ENCODE measurements at places on chromosomes 2 and 18. TPM values are rescaled to one million over a fixed set of nuclear protein-coding genes. Genes with fewer than 3 reads are reported as not detected.

DNA sequence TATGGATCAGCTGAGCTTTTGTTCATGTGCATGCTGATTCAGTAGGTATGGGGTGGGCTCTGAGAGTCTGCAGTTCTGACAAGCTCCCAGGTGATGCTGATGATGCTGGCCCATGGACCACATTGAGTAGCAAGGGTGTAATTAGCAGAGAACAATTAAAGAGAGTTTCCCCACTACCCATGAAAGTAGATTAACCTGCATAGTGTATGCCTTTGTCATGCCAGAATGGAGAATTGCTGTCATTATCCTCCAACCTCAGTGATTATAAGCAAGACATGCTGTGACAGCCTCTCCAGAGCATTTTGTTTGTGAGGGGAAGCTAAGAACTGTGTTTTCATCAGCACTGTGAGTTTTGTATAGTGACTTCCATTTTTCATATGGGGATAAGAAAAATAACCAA, 59.5 kb upstream of the LYPD1 start:
- no peak for DNase-seq

The CDH19 gene
- polyA plus RNA-seq = not detected

The ASIC4 gene
- not detected for polyA plus RNA-seq

GRCh38 chr18:46046688-46047087, 25.4 kb downstream of the PSTPIP2 start:
- no peak for DNase-seq

DNA sequence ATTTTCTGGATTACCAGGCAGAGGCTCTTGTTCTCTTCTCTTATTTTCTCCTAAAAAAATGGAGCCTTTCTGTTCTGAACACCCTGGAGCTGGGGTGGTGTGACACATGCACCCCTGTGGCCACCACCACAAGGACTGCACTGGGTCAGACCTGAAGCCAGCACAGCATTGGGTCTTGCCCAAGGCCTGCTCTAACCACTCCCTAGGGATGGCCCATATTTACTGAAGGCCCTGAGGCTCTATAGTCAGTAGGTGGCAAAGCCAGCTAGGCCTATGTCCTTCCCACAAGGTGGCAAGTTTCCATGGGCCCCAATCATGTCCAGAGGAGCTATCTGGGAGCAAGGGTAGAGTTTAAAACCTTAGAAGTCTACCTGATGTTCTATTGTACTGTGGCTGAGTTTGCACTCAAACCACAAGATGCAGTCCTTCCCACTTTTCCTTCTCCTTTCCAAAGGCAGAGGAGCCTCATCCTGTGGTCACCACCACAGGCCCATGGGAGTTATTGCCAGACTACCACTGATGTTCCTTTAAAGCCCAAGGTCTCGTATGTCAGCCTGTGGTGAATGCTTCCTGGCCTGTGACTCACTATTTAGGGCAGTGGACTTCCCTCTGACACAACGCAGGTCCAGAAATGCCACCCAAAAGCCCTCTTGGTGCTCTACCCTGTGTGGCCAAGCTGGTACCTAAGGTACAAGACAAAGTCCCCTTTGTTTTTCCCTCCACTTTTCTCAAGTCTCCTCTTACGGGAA, 15.0 kb upstream of the FMNL2 start:
- DNase-seq = no peak

- DNase-seq = no peak
These were observed 91.4 kb upstream of the BCL2L11 start for GRCh38 chr2:111029181-111029927.

DNA sequence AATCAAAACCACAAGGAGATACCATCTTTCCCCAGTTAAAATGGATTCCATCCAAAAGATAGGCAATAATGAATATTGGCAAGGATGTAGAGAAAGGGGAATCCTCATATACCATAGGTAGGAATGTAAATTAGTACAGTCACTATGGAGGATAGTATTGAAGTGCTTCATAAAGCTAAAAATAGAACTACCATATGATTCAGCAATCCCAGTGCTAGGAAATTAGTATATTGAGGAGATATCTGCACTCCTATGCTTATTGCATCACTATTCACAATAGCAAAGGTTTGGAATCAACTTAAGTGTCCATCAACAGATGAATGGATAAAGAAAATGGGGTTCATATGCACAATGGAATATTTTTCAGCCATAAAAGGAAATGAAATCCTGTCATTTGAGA, 251.2 kb downstream of the ZNF804A start:
- no peak for DNase-seq

- no peak for DNase-seq
These were observed 12.6 kb downstream of the SPOPL start for GRCh38 chr2:138514173-138514572.

GRCh38 chr2:236975766-236976165, 109.9 kb upstream of the COPS8 start:
- DNase-seq = no peak

DNA sequence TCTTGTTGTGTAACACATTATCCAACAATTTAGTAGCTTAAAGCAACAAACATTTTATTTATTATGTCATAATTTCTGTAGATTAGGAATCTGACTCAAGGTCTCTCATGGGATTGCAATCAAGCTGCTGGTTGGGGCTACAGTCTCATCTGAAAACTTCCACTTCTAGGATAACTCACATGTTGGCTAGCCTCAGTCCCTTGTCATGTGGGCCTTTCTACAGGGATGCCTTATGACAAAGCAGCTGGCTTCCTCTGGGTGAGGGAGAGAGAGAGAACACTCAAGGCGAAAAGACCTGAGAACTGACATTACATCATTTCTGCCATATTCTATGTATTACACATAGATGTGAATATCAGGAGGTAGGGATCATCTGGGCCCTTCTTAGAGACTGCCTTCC, 317.9 kb upstream of the VRK2 start:
- no peak for DNase-seq

The CNRIP1 gene
- polyA plus RNA-seq = not detected

DNA sequence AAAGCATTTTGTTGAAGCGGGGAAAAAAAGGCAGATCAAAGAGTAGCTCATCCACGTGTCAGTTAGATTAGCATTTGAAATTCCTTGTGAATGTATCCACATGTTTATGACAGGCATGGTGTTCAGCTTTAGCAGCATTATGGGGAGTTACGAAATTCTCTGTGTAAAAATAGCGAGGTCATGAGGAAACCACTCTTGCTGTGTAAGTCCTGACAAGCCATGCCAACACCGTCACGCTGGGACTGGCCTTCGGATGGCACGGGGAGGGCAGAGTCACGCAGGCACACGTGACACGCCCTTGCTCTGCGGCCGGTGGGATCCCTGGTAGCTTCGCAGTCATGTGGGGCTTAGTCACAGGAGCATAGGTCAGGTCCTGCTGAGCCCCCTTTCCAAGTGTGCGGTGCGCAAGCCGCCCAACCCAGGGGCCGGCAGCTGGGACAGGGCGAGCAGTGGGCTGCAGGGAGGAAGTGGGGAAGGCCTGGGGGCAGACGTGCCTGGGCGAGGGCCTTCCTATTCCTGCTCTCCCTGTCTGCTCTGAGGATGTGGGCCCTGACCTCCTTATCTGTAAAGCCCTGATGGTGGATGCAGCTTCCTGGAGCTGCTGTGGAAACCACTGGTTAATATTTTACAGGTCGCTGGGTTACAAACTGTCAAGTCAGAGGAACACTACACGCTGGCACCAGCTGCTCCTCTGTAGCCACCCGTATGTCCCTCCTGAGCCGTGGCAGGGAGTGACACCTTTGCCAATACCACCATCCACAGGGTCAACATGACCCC, 18.0 kb downstream of the MBP start:
- no peak for DNase-seq

DNA sequence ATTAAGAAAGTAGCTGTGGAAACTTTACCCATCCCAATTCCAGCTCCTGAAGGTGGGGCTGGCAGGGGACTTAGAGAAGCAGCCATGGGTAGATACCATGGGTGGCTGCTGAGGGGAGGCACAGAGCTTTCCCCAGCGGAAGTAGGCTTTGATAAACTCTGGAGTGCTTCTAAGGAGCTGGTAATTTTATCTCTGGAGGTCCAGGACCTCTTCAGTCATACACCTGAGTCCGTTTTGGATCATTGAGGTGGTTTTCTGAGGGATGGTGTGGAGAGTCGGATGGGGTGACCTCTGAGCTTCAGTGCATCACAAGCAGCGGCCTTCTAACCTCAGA, 36.7 kb upstream of the BMP10 start:
- no peak for DNase-seq

All from CD4-positive, CD25-positive, alpha-beta regulatory T cell (primary cell).